AG08395 (cell line): ENCODE measurements at places on chromosomes 2 and 18.

DNA sequence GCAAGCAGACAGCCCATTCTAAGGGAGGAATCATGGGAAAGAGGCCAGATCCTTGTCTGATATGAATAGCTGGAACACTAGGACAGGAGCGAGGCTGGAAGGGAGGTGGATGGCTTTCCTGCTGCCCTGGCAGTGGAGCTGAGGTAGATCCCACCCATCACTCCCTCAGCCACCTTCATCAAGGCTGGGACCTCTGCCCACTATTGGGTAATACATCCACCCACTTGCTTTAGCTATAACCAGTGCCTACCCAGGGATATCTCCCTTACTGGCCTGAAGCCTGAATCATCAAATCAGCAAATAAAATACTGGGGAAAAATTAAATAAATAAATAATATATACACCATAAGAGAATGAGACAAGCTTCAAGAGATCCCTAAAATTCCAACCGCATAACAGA is 183.2 kb upstream of the KYNU start:
- no peak for DNase-seq

DNA sequence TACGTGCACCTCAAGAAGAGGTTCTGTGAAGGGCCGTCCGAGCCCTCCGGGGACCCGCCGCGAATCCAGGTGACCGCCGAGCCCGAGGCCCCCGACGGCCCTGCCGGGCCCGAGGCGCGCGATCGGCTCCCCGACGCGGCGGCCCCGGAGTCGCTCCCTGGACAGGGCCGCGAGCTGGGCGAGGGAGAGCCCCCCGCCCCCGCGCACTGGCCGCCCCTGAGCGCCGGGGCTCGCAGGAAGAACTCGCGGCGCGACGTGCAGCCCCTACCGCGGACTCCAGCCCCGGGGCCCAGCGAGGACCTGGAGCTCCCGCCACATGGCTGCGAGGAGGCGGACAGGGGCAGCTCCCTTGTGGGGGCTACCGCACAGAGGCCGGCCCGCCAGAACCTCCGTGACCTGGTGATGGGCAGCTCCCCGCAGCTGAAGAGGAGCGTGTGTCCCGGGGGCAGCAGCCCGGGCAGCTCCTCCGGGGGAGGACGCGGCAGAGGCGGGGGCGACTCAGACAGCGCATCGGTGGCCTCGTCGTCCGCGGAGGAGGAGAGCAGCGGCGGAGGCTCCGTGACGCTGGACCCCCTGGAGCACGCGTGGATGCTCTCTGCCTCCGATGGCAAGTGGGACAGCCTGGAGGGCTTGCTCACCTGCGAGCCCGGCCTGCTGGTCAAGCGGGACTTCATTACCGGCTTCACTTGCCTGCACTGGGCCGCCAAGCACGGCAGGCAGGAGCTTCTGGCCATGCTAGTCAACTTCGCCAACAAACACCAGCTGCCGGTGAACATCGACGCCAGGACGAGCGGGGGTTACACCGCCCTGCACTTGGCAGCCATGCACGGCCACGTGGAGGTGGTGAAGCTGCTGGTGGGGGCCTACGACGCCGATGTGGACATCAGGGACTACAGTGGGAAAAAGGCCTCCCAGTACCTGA is 812 bp downstream of the SOWAHC start:
- DNase-seq = no peak

DNA sequence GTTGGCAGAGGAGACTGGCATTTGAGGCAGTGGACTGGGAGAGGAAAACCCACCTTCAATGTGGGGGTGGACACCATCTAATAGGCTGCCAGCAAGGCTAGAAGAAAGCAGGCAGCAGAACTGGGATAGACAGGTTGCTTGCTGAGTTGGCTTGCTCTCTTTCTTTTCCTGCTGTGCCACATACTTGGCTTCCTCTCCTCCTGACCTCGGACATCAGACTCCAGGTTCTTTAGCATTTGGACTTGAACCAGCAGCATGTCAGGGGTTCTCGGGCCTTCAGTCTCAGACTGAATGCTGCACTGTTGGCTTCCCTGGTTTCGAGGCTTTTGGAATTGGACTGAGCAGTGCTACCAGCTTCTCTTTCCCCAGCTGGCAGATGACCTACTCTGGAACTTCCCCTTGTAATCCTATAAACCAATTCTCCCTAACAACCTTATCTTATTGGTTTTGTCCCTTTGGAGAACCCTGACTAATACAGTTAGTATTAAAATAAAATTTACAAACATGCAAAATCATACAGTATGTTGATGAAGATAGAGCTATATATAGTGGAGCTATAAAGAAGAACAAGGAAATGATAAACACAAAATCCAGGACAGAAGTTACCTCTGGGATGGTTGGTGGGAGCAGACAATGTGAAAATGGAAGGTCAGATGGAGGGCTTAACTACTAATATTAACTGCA is 15.9 kb downstream of the DSEL start:
- DNase-seq = no peak

DNA sequence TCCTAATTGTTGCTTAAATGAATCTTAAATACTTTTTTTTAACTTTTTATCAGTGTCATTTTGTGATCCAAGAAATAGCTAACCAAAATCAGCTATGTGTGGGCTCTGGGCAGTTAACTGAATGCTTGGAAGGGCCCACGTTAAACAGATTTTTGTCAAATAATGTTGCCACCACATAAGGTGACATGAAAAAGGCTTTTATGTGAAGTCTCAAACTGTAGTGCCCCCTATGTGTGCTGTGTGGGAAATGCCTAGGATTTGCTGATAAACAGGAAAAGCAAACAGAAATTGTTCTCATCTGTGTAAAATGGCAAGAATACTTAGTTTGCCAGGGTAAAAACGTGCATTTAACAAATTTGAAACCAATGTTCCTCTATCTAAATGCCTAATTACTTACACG is 242.2 kb downstream of the ZNF516 start:
- peak; percentile 16 for DNase-seq

DNA sequence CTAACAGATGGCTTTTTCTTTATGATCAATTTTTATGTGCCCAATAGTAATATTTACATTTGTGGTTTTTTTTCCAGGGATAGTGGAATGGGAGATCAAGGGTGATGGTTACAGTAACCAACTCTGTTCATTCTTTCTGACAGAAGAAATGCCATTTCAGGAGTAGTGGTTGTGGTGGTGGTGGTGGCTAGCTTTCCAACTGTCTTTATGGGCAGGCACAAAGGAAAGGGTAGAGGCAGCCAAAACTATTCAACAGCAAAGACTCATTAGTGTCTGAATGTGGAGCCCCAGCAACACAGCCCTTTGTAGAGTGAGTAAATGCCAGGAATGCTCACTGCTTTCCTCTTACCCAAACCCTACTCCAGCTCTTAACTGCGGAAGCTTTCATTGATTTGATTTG is 227.7 kb downstream of the RND3 start:
- no peak for DNase-seq

DNA sequence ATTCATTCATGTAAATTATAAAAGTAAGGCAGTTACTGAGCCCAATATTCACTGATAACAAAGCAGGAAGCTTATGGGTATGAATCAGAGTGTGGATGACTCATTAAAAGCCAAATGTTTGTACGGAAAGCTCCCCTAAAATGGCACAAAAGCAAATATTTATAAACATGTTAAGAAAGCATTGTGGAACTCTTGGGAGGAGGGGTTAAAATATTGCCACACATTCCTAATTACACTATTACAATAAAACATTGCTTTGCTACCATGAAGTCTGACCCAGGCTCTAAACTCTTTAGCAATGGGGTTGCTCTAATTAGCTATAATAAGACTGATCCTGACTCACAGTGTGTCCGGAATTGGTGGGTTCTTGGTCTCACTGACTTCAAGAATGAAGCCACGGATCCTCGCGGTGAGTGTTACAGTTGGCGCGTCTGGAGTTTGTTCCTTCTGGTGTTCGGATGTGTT is 110.9 kb downstream of the NAB1 start:
- peak; percentile 89 for DNase-seq

DNA sequence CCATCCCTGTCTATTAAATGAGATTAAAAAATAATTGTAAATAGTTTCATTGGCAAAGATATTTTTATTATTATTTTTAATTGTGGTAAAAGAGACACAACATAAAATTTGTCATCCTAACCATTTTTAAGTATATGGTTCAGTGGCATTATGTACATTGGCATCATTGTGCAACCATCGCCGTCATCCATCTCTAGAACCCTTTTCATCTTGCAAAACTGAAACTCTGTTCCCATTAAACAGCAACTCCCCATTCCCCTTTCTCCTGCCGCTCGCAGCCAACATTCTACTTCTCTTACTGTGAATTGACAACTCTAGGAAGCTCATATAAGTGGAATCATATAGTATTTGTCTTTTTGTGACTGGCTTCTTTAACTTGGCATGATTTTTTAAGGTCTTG is 25.3 kb downstream of the LAMA3 start:
- no peak for DNase-seq

DNA sequence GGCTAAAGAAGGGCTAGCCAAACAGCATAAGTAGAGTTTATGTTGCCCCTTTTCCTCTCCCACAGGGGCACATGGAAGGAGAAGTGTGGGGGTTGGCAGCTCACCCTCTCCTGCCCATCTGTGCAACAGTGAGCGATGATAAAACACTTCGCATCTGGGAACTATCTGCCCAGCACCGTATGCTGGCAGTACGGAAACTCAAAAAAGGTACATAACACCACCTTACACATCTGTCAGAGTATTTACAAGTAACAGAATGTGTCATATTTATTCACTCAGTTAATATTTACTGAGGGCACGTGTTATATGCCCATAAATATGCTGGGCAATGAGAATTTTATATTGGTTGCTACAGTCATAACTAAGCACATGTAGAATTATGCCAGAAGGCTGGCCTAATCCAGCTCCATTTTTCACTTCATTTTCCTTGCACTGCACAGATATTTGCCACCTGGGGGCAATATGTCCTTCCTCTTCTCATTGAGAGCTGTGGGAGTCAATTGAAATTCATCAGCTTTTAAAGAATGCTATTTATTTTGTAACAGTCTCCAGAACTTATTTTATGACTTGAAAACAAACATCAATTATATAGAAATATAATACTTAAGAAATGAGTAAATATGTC is 150.6 kb downstream of the RTN4 start:
- DNase-seq = peak; percentile 69

DNA sequence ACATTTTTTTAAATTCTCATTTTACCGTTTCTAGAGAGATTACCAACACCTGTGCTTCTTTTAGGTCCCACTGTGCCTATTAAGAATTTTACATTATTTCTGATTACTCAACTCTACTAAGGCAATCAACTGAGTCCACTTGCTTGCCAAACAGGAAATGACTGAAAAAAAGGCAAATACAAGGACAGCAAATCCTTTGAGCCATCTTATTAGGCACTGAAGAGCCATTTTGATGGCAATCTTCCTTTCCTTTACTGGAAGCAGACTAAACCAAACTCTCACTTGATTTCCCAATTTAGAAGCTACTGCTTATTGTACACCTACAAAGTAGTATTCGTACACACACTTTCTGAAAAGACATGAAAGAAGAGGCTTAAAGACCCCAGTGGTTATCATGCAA is 121.4 kb upstream of the COL3A1 start:
- peak; percentile 12 for DNase-seq

DNA sequence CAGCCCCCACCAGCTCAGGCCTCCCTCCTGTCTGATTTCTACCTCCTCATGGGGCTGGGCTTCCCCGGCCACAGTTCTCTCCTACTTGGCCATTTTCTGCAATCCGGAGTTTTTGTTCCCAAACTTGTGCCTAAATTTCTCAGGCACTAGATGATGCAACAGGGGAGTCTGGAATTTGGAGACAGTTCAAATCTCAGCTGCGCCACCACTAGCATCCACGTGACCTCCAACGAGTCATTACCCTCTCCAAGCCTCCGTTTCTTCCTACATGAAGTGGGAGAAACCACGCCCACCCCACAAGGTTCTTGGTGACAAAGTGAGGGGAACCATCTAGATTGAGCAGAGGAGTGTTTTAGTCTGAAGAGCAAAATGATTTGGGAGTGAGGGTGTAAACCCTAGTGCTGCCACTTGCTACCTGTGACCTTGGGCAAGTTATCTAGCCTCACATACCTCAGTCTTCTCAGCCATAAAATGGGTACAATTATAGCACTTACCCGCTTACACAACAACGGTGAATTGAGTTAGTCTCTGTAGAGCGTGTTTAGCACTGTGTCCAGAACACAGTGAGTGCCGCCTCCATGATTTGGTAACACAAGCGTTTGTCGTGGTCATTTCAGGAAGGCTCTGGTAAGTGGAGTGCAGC is 61.4 kb upstream of the ASAP2 start:
- DNase-seq = peak; percentile 69

GRCh38 chr18:48896875-48897511 is 53.8 kb downstream of the SMAD7 start:
- DNase-seq = no peak

DNA sequence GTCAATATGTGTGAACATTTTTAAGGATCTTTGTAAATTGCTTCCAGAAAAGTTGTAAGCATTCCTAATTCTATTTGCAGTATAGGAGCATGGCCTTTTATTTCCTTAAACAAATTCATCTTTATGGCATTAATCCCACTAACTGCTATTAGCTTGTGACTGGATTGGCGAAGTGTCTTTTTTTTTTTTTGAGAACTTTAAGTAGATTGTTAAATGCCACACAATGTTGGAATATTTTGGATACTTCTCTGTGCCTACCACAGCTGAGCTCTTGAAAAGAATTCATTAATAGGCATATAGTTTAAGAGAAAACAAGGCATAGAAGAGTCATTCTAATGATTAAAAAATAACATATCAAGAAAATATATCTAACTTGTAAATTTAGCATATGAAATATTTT is 129.7 kb downstream of the LAMA3 start:
- no peak for DNase-seq

DNA sequence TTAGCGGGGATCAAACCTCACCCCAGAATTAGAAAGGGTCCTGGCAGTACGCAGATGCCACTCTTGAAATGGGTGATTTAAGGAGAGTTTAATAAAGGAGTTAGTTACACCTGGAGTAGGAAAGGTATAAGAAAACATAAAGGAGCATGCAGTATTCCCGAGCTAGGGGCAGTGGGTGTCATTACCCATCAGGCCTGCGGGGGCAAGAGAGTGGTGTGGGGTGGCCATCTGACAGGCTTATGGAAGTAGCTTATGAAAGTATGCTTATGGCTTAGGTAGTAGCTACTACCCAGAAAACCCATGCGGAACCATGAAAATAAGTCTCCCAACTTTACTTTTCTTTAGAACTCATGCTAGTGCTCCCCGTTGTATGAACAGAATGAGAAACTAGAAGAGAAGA is 568.9 kb upstream of the ACVR2A start:
- DNase-seq = no peak

DNA sequence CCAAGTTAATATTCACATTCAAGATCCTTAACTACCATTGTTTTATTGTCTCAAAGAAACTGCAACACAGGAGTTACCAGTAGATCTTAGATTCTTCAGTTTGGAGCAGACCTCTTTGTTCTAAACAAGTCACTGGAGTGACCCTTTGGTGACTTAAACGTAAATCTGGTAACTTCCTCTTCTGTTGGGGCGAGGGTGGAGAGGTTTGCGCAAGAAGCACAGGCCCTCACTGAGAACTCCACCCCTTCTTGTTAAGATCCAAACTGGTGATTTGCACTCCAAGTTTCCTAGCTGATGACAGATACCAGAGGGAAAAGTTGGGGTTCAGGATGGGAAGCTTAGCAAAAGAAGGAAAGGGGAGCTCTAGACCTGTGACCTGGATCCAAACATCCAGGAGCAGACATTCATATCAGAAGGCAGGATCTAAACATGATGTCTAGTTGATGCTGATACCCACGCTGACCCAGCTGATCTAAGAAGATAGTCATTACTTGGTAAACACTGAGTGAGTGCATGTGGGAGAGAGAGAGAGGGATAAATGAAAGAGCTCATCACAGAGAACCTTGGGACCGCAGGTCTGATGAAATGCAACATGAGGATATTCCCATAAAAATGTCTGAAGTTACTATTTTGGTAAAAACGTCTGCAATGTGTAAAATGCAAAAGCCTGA is 256.0 kb downstream of the CDH20 start:
- DNase-seq = no peak

GRCh38 chr2:42296226-42296625 is 64.8 kb downstream of the COX7A2L start:
- DNase-seq = no peak
